ENCODE measurements at places on chromosomes 11 and 22.

DNA sequence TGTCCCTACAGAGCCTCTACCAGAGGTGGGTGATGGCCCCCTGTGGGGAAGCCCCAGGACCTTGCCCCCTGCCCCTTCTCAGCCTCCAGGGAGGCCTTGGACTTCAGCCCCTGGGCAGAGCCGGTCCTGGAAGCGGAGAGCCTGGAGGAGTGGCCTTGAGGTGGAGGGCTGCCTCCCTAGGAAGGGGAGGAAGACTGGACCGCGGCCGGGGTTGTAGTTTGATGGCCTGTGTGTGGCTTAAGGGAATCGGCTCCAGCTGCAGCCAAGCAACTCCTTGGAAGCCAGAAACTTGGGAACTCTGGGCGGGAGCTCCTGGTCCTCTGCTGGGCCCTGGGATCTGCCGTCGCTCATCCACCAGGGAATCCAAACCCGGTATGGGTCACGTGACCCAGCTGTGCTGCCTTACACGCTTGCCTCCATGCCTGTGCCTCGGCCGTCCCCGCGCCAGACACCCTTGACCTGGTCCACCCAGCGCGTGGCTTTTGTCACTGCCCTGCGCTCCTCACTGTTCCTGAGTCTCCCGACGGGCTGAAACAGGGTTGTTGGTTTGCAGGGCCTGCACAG, 23.5 kb upstream of the ARHGAP8 start:
- DNase-seq: no peak

DNA sequence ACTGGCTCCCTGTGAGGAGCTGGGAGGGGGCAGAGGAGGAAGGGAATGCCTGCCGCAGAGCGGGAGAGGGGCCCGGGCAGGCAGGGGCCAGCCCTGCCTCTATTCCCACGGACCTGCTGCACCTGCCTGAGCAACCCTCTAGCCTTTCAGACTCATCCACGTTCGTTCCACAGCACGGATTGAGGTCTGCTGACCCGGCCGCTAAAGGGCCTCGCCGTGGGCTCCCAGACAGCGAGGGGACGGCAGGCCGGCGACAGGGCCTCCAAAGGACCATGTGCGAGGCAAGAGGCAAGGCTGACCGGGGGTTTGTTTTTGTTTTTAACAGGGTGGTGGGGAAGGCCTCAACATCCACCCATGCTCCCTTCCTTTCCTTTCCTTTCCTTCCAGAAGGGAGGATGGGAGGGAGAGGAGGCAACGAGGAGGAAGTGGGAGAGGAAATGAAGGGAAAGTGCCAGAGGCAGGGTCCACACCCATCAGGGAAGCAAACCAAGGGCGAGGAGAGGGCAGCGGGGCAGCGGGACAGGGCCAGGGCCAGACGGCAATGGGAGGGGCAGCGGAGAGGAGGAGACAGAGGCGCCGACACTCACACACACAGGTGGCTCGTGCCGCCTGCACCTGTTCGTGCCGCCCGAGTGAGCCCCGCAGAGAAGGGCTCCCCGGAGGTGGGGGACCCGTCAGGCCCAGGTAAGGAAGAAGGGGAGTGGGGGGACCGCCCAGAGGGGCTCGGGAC, 7.5 kb downstream of the LRFN4 start:
- no peak for DNase-seq

DNA sequence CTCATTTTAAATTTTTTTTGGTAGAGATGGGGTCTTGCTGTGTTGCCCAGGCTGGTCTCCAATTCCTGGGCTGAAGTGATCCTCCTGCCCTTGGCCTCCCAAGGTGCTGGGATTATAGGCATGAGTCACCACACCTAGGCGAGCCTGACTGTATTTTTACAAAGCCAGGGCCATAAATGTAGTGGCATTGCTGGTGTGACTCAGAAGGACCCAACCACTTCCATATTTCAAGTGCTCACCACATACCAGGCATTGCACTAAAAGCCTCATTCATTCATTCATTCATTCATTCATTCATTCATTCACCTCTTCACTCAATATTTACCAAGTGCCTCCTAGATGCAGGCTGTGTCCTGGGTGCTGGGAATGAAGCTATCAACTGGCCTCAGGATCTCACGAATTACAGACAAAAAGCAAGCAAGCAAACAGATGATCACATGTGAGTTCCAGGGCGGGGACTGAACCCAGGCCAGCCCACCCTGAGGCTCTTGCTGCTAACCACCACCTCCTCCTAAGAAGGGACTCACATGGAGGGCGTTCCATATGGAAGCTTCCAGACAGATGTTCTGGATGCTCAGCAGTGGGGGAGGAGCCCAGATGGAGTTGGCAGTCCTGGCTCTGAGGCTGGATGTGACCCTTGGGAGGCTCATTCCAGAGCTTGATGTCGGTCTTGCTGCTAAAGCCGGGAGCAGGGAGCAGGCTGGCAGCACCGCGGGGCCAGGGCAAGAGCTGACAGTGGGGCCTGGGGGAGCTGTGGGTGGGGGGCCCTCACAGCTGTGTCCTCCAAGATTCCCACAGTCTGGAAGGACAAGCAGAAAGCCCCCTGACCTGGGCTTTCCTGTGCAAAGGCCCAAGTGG, 158.8 kb downstream of the CTTN start:
- no peak for DNase-seq

GRCh38 chr11:15258433-15259165, 143.9 kb downstream of the INSC start:
- peak; percentile 18 for DNase-seq

DNA sequence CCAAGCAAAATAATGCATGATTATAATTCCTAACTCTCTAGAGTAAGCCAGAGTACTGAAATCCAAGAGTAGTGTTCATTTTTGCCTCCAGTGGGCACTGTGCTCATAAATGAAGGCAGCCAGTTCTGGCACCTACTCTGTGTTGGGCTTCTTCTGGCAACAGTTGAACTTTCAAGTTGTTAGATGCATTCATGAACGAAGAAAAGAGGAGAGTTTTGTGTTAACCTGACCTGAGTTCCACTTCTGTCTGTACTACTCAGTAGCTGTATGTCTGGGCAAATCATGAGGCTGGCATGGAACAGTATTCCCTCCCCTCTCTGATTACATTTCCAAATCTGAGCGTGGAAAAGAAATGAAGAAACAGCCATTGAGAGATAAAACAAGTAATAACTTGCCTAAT, 20.3 kb upstream of the TENM4 start:
- peak; percentile 38 for DNase-seq

- DNase-seq: no peak
These were observed 20.2 kb upstream of the CTSD start for GRCh38 chr11:1783725-1784529.

- no peak for DNase-seq
These were observed 4.4 kb downstream of the OR51V1 start for GRCh38 chr11:5196067-5196466.

DNA sequence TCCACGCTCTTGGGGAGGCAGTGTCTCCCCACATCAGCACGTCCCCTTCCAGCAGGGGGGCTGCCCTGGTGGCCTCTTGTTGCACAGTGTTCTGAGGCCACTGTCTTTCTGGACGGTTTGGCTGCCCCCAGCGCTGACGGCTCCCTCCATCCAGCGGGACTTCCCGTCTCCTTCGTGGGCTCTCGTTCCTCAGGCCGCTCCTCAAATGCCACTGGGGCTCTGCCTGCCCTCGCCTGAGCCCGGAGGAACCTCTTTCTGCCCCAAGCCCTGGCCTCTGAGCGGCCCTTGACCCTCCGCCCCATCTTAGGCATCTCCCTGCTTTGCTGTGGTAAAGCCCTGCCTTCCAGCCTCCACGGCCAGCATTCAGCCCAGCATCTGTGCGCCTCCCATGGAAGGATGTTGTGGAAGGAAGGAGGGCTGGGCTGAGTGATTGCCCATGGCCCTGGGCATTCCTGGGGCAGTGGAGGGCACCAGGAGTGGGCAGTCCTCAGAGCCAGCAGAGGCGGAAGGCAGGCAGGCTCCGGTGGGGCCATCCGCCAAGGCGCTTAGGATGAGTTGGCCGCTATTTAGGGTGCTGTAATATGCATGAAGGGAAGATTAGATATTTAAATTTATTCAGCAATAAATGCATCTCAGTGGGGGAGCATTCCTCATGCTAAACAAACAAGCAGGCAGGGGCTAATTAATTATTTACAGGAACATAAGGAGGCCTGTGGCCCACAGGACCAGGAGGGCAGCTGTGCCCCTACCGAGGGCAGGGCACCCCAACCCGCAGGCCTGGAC, 17.8 kb downstream of the OTUB1 start:
- DNase-seq: no peak

DNA sequence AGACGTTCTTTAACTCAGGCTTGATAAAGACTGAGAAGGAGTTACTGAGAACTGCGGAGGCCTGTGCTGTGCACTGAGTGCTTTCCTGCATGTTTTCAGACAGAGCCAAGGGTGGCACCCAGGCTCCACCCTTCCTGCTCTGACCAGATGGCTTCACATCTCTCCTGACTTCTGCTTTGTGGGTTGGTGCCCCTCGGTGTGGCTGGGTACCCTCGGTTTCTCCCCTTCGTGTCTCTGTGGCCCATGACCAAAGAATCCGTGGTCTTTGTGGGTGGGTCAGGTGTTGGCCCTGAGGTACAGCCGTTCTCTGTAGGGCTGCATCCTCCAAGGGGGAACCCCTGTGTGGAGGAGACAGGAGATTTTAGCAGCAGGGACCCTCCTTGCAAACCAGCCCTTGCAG, 34.3 kb downstream of the GRIK4 start:
- DNase-seq: no peak

All from RWPE1 (cell line).